Calu3 (cell line): ENCODE measurements at places on chromosomes 16 and 17. TPM values are rescaled to one million over a fixed set of nuclear protein-coding genes. Genes with fewer than 3 reads are reported as not detected.

Gene PSME3
- 238 and 265 TPM in 2 replicates for total RNA-seq

GRCh38 chr17:39283896-39284295, 58.2 kb upstream of the STAC2 start:
- DNase-seq: no peak
- H3K27ac ChIP-seq: no peak overlapping the region
- peaks cover 5% of the 10 kb centered on the region for H3K36me3 ChIP-seq
- peaks cover 14% of the 10 kb centered on the region for H3K4me1 ChIP-seq

DNA sequence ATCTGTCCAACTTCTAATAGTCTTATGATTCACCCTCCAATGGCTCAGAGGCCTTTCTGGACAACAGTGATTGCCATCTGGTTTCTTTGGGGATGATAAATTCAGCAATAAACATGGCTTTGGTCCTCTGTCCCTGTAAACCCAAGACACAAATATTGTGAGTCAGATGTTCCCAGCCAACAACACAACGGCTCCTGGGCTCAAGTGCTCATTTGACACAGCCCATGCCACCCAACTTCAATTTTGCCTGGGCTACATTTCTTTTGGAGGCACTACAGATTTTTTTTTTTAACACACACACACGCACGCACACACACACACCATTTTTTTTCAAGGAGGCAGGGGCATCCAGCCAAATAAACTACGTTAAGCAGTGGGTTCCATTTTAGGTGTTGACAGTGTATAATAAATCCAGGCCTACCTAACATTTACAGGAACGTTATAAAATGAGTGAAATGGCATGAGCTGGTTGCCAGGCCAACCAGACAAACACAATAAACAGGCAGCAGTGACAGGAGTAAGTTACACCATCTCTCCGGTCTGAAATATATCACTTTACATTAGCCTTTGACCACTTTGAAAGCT, 939.9 kb upstream of the SOX9 start:
- no peaks in the 10 kb centered on the region for H3K36me3 ChIP-seq
- H3K27me3 ChIP-seq: no peaks in the 10 kb centered on the region
- no peak overlapping the region for H3K27ac ChIP-seq
- no peak overlapping the region for H3K4me3 ChIP-seq
- DNase-seq: no peak
- H3K4me1 ChIP-seq: no peaks in the 10 kb centered on the region

DNA sequence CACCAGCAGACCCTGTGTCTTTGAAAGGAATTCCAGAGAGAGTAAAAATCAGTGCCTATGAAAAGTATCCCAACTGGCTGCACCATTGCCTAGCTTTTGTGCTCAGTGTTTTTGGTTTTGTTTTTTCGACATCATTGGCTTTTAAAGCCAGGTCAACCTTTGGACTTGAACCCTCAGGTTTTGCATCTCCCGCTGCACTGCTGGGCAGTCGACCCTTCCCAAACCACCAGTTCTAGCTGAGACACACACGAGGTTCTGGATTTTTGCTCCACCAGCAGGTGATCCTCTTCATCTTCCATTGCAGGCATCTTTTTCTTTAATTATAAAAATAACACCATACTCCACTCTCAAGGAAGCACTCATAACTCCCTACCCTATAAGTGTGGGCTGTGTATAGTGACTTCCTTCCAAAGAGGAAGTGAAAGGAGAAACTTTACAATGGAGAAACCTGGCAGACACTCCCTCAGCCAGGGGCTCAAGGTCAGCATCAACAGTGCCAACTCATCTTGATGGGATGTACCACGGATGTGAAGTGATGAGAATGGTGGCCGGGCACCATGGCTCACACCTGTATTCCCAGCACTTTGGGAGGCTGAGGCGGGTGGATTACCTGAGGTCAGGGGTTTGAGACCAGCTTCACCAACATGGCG, 57.8 kb downstream of the BMERB1 start:
- peaks cover 11% of the 10 kb centered on the region for H3K4me1 ChIP-seq
- DNase-seq: no peak
- H3K36me3 ChIP-seq: no peaks in the 10 kb centered on the region
- no peak overlapping the region for H3K4me3 ChIP-seq
- H3K27me3 ChIP-seq: no peaks in the 10 kb centered on the region

GRCh38 chr16:8959921-8960787, 3.6 kb downstream of the USP7 start:
- H3K4me3 ChIP-seq: peak overlapping the region; percentile 99
- no peaks in the 10 kb centered on the region for H3K27me3 ChIP-seq
- peaks cover 43% of the 10 kb centered on the region for H3K36me3 ChIP-seq
- no peak overlapping the region for H3K27ac ChIP-seq
- H3K4me1 ChIP-seq: peaks cover 66% of the 10 kb centered on the region
